ENCODE measurements at places on chromosomes 3 and 15. TPM values are rescaled to one million over a fixed set of nuclear protein-coding genes. Genes with fewer than 3 reads are reported as not detected.

DNA sequence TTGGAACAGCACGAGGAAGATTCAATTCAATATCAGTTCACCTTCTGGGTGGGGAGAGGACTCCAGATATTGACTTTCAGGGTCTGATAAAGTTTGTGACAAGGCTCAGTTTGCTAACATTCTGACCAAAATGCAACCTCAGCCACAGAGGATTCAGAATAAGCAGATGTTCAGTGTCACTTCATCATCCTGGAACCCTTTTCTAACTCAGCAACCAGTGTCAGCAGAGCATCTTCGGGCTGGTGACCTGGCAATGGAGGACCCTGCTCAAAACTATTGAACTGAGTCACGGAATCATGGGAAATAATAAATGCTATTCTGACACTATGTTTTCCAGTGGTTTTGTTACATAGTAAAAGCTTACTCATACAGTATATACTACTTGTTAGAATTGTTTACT is 433.4 kb upstream of the CFAP20DC start:
- no peak for DNase-seq
- no peaks in the 10 kb centered on the region for H3K27me3 ChIP-seq
- no peak overlapping the region for H3K4me3 ChIP-seq
- no peaks in the 10 kb centered on the region for H3K36me3 ChIP-seq
- no peaks in the 10 kb centered on the region for H3K4me1 ChIP-seq

- no peaks in the 10 kb centered on the region for H3K4me1 ChIP-seq
- DNase-seq = no peak
- H3K36me3 ChIP-seq = no peaks in the 10 kb centered on the region
- H3K27ac ChIP-seq = no peak overlapping the region
- no peaks in the 10 kb centered on the region for H3K27me3 ChIP-seq
Measured at GRCh38 chr3:21508246-21508645, 242.8 kb downstream of the ZNF385D start.

GRCh38 chr3:166955201-166955939 is 424.7 kb downstream of the ZBBX start:
- H3K4me3 ChIP-seq = no peak overlapping the region
- DNase-seq = no peak
- H3K27ac ChIP-seq = no peak overlapping the region
- H3K36me3 ChIP-seq = no peaks in the 10 kb centered on the region
- H3K27me3 ChIP-seq = no peaks in the 10 kb centered on the region

DNA sequence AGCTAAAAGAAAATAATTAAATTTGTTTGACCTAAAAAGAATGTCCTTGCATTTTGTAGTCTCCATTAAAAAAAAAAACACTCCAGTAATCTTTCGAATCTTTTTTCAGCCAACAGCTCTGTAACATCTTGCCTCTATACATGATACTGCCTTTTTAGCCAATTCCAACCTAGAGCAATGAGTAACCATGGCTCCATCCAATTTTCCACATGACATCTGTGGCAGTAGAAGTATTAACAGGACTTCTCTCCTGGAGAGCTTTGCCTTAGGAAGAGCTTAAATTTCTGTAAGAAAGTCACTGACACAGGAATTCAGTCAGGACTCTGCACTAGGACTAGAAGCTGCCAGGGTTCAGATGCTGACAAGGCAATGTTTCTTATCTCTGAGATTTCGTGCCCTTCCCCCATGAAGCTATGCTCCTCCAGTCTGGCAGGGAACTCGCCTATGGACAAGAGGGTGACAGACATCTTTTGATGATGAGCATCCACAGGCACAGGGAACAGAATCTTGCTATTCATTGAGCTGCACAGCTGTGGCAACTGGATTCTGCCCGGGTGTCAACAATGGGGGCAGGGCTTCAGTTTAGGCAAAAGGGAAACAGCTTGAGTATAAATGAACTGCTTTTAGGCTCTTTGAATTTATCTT is 81.8 kb downstream of the ALCAM start:
- no peak overlapping the region for H3K27ac ChIP-seq
- no peak overlapping the region for H3K4me3 ChIP-seq
- DNase-seq = no peak

DNA sequence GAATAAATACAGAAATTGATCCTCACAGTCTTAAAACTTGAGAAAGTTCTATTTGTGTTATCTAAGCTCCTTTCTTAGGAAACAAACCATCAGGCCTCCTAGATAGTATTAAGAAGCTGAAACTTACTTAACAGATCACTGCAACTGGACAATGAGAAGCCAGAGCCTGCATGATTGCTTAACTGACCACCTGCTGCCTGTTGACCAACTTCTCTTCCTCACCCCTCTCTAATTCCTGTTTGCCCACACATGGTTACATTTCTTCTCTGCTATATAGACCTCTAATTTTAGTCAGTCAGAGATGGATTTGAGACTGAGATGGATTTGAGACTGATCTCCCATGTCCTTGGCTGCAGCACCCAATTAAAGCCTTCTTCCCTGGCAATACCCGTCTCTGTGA is 13.5 kb downstream of the CCPG1 start:
- H3K36me3 ChIP-seq = no peaks in the 10 kb centered on the region
- H3K27me3 ChIP-seq = no peaks in the 10 kb centered on the region
- no peak overlapping the region for H3K27ac ChIP-seq

GRCh38 chr3:28042707-28043106 is 198.7 kb upstream of the CMC1 start:
- H3K27me3 ChIP-seq = no peaks in the 10 kb centered on the region
- H3K27ac ChIP-seq = no peak overlapping the region
- H3K4me3 ChIP-seq = no peak overlapping the region
- no peaks in the 10 kb centered on the region for H3K4me1 ChIP-seq

- DNase-seq = no peak
- peak overlapping the region; percentile 70 for H3K4me3 ChIP-seq
- H3K4me1 ChIP-seq = peaks cover 12% of the 10 kb centered on the region
- no peaks in the 10 kb centered on the region for H3K36me3 ChIP-seq
- no peaks in the 10 kb centered on the region for H3K27me3 ChIP-seq
Measured at GRCh38 chr15:90248789-90249202, 560 bp upstream of the TTLL13 start.

The GOLGA6L10 gene
- total RNA-seq = 0.41 TPM

- H3K27ac ChIP-seq = no peak overlapping the region
- no peak for DNase-seq
- no peaks in the 10 kb centered on the region for H3K36me3 ChIP-seq
- H3K4me1 ChIP-seq = no peaks in the 10 kb centered on the region
- no peak overlapping the region for H3K4me3 ChIP-seq
- no peaks in the 10 kb centered on the region for H3K27me3 ChIP-seq
Measured at GRCh38 chr3:59692117-59692516, 642.3 kb upstream of the CFAP20DC start.

GRCh38 chr3:148466143-148466542 is 231.6 kb upstream of the AGTR1 start:
- H3K4me3 ChIP-seq = no peak overlapping the region
- no peaks in the 10 kb centered on the region for H3K36me3 ChIP-seq
- no peak for DNase-seq

DNA sequence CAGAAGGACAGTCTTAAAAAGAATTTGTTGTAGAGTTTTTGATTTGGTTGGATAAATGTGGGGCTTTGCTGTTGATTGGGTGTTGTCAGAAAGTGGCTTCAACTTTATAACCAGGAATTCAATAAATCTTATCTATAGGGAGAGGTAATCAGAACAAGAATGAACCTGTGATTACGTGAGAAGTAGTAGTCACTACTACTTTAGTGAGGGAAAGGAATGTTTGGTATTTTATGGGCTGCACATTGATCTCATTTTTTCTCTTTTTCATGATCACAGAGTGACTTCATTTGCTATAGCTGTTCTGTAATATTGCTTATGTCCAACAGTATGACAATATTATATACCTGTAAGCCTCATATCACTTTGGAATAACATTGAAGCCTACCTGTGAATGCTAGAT is 485.2 kb upstream of the BCHE start:
- DNase-seq = no peak
- H3K4me1 ChIP-seq = no peaks in the 10 kb centered on the region
- H3K4me3 ChIP-seq = no peak overlapping the region
- H3K36me3 ChIP-seq = no peaks in the 10 kb centered on the region
- no peak overlapping the region for H3K27ac ChIP-seq
- H3K27me3 ChIP-seq = no peaks in the 10 kb centered on the region

- no peak overlapping the region for H3K27ac ChIP-seq
- peaks cover 46% of the 10 kb centered on the region for H3K4me1 ChIP-seq
- no peak for DNase-seq
- H3K4me3 ChIP-seq = no peak overlapping the region
- no peaks in the 10 kb centered on the region for H3K36me3 ChIP-seq
Measured at GRCh38 chr15:98874773-98875172, 132.8 kb downstream of the PGPEP1L start.

- H3K36me3 ChIP-seq = no peaks in the 10 kb centered on the region
- no peak for DNase-seq
- no peaks in the 10 kb centered on the region for H3K4me1 ChIP-seq
- H3K27ac ChIP-seq = no peak overlapping the region
- no peaks in the 10 kb centered on the region for H3K27me3 ChIP-seq
Measured at GRCh38 chr3:170745211-170745718, 124.7 kb downstream of the RPL22L1 start.

GRCh38 chr3:171350364-171350763 is 109.8 kb downstream of the TNIK start:
- no peak overlapping the region for H3K27ac ChIP-seq
- peaks cover 37% of the 10 kb centered on the region for H3K4me1 ChIP-seq
- no peaks in the 10 kb centered on the region for H3K36me3 ChIP-seq
- DNase-seq = no peak
- no peak overlapping the region for H3K4me3 ChIP-seq
- no peaks in the 10 kb centered on the region for H3K27me3 ChIP-seq

DNA sequence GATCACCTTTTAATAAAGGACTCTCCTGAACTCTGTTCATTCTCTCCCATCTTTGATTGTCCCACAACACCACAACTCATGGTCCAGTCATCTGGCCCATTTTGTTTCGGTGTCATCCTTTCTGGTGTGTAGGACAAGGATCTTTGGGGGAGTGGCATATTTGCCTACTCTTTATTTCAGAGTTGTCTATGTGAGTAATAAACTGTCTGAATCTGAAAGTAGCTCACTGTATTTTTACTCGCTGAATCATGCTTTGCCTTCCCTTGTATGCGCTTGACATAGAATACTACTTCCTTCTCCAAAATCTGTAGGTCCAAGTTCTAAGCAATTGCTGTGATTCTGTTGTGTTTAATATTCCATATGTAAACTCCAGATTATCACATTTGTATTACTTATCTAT is 29.9 kb upstream of the NOX5 start:
- no peaks in the 10 kb centered on the region for H3K36me3 ChIP-seq
- H3K27ac ChIP-seq = no peak overlapping the region
- no peak for DNase-seq
- H3K27me3 ChIP-seq = no peaks in the 10 kb centered on the region
- no peak overlapping the region for H3K4me3 ChIP-seq
- no peaks in the 10 kb centered on the region for H3K4me1 ChIP-seq

DNA sequence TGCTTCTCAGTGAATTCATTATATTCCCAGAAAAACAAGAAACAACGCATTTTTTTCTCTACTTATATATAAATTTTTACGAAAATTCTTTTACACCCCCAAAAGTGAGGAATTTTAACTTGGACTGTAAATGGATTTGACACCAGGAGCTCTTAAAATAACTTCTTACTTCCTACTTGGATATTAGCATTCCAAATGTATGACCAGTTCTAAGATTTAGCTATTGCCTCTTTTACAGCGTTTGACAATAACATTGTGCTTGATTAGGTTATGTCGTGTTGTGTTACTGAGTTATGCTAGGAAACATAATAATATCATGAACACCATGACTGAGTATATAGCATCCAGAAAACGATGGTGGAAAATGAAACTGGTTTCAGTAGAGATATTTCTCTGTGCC is 177.0 kb downstream of the CNTN6 start:
- no peak for DNase-seq
- H3K27ac ChIP-seq = no peak overlapping the region
- no peaks in the 10 kb centered on the region for H3K27me3 ChIP-seq
- no peaks in the 10 kb centered on the region for H3K4me1 ChIP-seq
- no peaks in the 10 kb centered on the region for H3K36me3 ChIP-seq

The ANKUB1 gene
- total RNA-seq = 3.1 TPM

The IL17RB gene
- 18.4 TPM for total RNA-seq

GRCh38 chr3:27115352-27115751 is 253.8 kb downstream of the NEK10 start:
- H3K27me3 ChIP-seq = no peaks in the 10 kb centered on the region
- H3K4me1 ChIP-seq = no peaks in the 10 kb centered on the region
- H3K36me3 ChIP-seq = no peaks in the 10 kb centered on the region
- H3K27ac ChIP-seq = no peak overlapping the region

DNA sequence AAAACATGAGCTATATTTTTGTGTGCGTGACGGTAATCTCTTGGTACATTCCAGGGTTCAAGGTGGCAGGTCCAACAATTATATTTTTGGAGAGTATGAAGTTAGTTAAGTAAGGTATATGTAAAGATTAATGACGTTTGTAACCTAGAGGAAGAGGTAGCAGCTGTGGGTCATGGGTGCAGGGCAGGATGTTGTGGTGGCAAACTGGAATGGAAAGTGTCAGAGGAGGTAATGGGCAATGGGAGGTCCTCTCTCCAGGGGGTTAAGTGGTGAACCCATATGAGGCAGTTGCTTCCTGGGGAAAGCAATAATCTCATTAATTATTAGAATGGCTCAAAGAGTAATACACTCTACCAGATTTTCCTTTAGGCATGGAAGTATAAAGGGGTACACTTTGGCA is 1.0 kb upstream of the CD200R1L start:
- no peaks in the 10 kb centered on the region for H3K36me3 ChIP-seq
- no peaks in the 10 kb centered on the region for H3K27me3 ChIP-seq
- no peak overlapping the region for H3K4me3 ChIP-seq
- H3K4me1 ChIP-seq = no peaks in the 10 kb centered on the region

The UTS2B gene
- 0.44 TPM for total RNA-seq

- no peaks in the 10 kb centered on the region for H3K4me1 ChIP-seq
- peaks cover 100% of the 10 kb centered on the region for H3K36me3 ChIP-seq
- no peak overlapping the region for H3K4me3 ChIP-seq
- no peaks in the 10 kb centered on the region for H3K27me3 ChIP-seq
- DNase-seq = no peak
- no peak overlapping the region for H3K27ac ChIP-seq
Measured at GRCh38 chr15:66323312-66323928, 30.1 kb downstream of the DIS3L start.

- DNase-seq = no peak
- no peak overlapping the region for H3K4me3 ChIP-seq
- no peak overlapping the region for H3K27ac ChIP-seq
- H3K36me3 ChIP-seq = peaks cover 9% of the 10 kb centered on the region
- H3K4me1 ChIP-seq = no peaks in the 10 kb centered on the region
- no peaks in the 10 kb centered on the region for H3K27me3 ChIP-seq
Measured at GRCh38 chr3:55471522-55472280, 15.4 kb downstream of the WNT5A start.

The CCR1 gene
- 47.4 TPM for total RNA-seq

DNA sequence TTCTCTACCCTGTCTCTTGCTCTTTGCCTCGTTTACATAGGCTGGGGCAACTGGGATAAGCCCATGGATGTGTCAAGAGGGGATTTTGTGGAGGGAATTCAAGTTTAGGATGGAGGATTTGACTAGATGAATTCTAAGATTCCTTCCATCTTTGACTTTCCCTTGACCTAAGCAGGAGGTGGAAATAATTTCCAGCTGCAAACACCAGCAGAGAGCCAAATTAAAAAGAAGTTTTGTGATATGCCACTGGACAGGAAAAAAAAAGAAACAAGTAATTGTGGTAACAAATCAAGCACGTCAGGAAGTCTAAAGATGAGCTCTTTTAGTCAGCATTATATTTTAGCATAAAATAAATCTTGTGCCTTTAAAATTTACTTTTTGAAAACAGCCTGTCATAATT is 49.8 kb downstream of the KCNMB2 start:
- no peaks in the 10 kb centered on the region for H3K4me1 ChIP-seq
- no peak overlapping the region for H3K4me3 ChIP-seq
- H3K36me3 ChIP-seq = no peaks in the 10 kb centered on the region
- DNase-seq = no peak
- H3K27ac ChIP-seq = no peak overlapping the region

- no peaks in the 10 kb centered on the region for H3K36me3 ChIP-seq
- DNase-seq = peak; percentile 60
- no peak overlapping the region for H3K4me3 ChIP-seq
- H3K4me1 ChIP-seq = no peaks in the 10 kb centered on the region
- H3K27me3 ChIP-seq = no peaks in the 10 kb centered on the region
- H3K27ac ChIP-seq = no peak overlapping the region
Measured at GRCh38 chr3:33202711-33203457, 15.7 kb downstream of the SUSD5 start.
